ENCODE measurements at places on chromosomes 4 and X. TPM values are rescaled to one million over a fixed set of nuclear protein-coding genes. Genes with fewer than 3 reads are reported as not detected.

The ADH7 gene
- not detected for total RNA-seq

The MAGEA8 gene
- total RNA-seq, result not detected

The NXF2 gene
- not detected for total RNA-seq

The ZNF711 gene
- total RNA-seq, result 0.33 TPM

The FATE1 gene
- not detected for total RNA-seq

The DGKK gene
- not detected for total RNA-seq

The IL13RA2 gene
- 102 TPM for total RNA-seq

The ZAR1 gene
- not detected for total RNA-seq

The ARMCX4 gene
- total RNA-seq, result 4.4 TPM
